Stomach (tissue), 19 donors: ENCODE measurements at places on chromosomes 11 and 22. TPM values are rescaled to one million over a fixed set of nuclear protein-coding genes. Genes with fewer than 3 reads are reported as not detected.

DNA sequence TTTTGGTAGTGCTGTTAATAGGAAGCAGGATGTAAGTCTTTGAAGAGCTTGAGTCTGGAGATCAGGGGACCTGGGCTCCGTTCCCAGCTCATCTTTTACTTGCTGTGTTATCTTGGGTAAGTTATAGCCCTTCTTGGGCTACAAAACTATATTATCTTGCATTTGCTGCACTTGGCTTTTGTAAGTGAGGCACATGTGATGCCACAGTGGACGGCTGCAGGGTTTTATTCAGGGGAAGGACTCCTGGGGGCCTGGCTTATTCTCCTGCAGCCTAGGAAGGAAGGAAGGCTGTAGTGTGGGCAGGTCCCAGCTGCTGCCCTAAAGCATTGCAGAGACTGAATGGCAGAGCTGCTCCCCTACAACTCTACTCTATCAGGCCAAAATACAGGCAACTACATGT, 6.4 kb downstream of the CD82 start:
- H3K4me3 ChIP-seq = no peak overlapping the region
- no peak for DNase-seq
- no peaks in the 10 kb centered on the region for H3K36me3 ChIP-seq
- no peak overlapping the region for H3K27ac ChIP-seq

GRCh38 chr22:46363611-46364321, 28.3 kb downstream of the TRMU start:
- no peaks in the 10 kb centered on the region for H3K27me3 ChIP-seq
- peaks cover 34% of the 10 kb centered on the region for H3K36me3 ChIP-seq
- no peak for DNase-seq
- H3K4me3 ChIP-seq = no peak overlapping the region
- peaks cover 9% of the 10 kb centered on the region for H3K4me1 ChIP-seq
- H3K27ac ChIP-seq = no peak overlapping the region

GRCh38 chr11:75851203-75851602, 36.2 kb downstream of the UVRAG start:
- H3K27ac ChIP-seq = peak overlapping the region; percentile 19
- DNase-seq = no peak
- H3K4me1 ChIP-seq = peaks cover 20% of the 10 kb centered on the region
- peaks cover 21% of the 10 kb centered on the region for H3K36me3 ChIP-seq

DNA sequence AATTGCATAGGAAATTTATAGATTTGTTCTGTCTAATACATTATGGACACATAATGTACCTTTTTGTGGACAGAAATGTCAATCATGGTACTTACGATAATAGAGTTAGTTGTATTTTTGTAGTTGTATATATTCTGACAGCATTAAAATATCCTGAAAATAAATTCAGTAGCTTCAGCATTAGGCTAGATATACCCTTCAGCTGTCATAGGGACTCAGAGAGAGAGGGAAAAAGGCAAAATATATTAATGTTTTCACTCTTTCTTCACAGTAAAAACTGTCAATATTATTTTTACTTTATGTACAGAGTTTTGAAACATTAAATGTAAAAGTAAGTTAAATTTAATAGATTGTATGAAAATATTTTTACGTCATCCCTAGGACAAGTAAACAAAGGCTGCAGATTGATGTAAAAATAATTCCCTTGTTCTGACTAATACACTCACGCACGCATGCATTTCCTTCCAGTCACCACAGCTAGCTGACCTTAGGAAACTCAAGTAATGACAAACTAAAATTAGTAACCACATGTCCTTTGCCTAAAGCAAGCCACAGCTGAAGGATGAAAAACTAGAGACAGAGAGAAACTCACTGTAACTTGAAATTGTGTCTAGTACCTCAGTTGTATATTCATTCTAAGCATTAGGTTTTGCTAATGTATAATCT, 104.7 kb upstream of the CARD18 start:
- DNase-seq = no peak
- H3K36me3 ChIP-seq = no peaks in the 10 kb centered on the region
- no peak overlapping the region for H3K4me3 ChIP-seq
- peak overlapping the region; percentile 23 for H3K27ac ChIP-seq
- no peaks in the 10 kb centered on the region for H3K4me1 ChIP-seq

GRCh38 chr22:48885919-48886305, 941.8 kb downstream of the BRD1 start:
- no peaks in the 10 kb centered on the region for H3K36me3 ChIP-seq
- no peaks in the 10 kb centered on the region for H3K27me3 ChIP-seq
- DNase-seq = no peak
- H3K4me1 ChIP-seq = no peaks in the 10 kb centered on the region
- H3K4me3 ChIP-seq = no peak overlapping the region
- H3K27ac ChIP-seq = no peak overlapping the region

Gene SLC25A18
- total RNA-seq = 1.6 TPM

Gene SIPA1
- total RNA-seq = 13.2 TPM
